ENCODE measurements at places on chromosomes 11 and 22. TPM values are rescaled to one million over a fixed set of nuclear protein-coding genes. Genes with fewer than 3 reads are reported as not detected.

GRCh38 chr11:75524665-75525432, 892 bp downstream of the GDPD5 start:
- no peaks in the 10 kb centered on the region for H3K36me3 ChIP-seq
- no peak overlapping the region for H3K27ac ChIP-seq
- DNase-seq, result peak; percentile 11

DNA sequence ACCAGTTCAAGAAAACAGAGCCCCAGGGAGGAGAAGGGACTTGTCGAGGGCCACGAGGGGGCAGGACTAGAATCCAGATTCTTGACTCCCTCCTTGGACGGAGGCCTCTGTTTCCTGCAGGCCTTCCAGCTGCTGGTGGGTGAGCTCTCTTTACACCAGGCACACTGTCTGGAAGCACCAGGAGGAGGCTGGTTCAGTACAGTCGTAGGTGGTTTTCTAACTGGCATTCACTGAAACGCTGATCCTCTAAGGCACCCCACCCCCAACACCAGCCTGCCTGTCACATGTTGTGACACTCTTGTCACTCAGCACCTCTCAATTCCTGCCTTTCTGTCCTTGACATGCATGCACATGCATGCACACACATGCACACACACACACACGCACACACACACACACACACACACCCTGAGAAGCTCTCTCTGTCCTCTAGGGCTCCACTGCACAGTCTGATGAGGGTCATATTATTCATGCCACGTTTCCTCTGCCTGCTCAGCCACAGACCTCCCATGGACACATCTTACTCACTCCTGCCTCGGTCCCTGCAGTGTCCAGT, 751 bp downstream of the MS4A10 start:
- no peaks in the 10 kb centered on the region for H3K4me1 ChIP-seq
- H3K36me3 ChIP-seq, result no peaks in the 10 kb centered on the region
- no peak overlapping the region for H3K27ac ChIP-seq
- no peak overlapping the region for H3K4me3 ChIP-seq
- DNase-seq, result no peak

- H3K27me3 ChIP-seq, result peaks cover 17% of the 10 kb centered on the region
- no peak within 1 kb of the TSS for H3K4me3 ChIP-seq
- no peak within 1 kb of the TSS for H3K27ac ChIP-seq
- DNase-seq, result no peak
Measured at GRCh38 chr11:1750481-1750839, at the start of gene IFITM10. Gene IFITM10 (minus strand): TSS chr11:1750595. CDS start chr11:1750442, 153 bp downstream.

The WT1 gene
- polyA plus RNA-seq, result not detected

The KCNQ1OT1 gene
- polyA plus RNA-seq, result 0.10 TPM

The IFTAP gene
- 0.46 TPM for polyA plus RNA-seq

The POU2AF1 gene
- polyA plus RNA-seq, result 63.6 TPM
